ENCODE measurements at places on chromosomes 12 and 14. TPM values are rescaled to one million over a fixed set of nuclear protein-coding genes. Genes with fewer than 3 reads are reported as not detected.
A peak's percentile ranks its signal among the peaks of the same experiment; 100 is the strongest.

The MEG3 gene
- not detected for total RNA-seq

The CARMIL3 gene
- 3.4 TPM for total RNA-seq

The MYH6 gene
- 0.59 TPM for total RNA-seq

The MMP17 gene
- 0.39 TPM for total RNA-seq

DNA sequence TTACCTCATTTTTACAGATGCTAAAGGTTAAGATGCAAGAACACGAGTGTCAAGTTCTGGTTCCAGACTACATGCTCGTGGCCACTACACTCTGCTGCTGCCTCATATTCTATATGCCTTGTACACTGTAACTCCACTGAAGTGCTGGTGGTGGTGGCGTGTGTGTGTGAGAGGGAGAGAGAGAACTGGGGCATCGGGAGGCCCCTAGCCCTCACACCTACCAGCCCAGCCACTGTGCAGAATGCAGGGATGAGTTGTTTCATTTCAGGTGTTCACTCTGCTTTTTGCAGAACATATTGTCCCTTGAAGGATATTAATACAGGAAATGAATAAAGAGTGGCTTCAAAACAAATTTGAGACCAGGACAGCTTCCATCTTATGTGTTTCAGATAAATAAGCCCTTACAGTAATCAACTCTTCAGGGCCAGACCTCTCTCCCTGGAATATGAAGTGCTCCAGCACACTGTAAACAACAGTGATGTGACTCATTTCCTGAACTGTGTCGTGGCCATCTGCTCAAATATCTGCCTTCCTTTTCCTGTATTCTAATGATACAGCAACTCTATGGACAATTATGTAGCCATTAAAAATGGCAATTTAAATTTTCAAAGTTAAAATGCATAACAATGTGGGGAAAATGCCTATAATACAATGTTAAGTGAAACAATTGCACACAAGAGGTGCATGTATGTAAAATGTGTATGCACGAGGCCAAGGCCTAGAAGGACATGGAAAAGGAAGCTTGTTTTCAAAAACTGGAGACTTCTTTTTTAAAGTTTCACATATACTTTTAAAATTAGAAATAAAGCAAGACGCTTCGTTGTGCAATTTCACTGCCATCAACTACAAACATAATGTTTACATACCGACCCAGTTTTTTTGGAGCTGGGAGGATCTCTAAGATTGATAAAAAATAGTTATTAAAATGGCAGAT is 215.4 kb downstream of the PELI2 start:
- H3K4me1 ChIP-seq, result peaks cover 29% of the 10 kb centered on the region
- no peak overlapping the region for H3K4me3 ChIP-seq

DNA sequence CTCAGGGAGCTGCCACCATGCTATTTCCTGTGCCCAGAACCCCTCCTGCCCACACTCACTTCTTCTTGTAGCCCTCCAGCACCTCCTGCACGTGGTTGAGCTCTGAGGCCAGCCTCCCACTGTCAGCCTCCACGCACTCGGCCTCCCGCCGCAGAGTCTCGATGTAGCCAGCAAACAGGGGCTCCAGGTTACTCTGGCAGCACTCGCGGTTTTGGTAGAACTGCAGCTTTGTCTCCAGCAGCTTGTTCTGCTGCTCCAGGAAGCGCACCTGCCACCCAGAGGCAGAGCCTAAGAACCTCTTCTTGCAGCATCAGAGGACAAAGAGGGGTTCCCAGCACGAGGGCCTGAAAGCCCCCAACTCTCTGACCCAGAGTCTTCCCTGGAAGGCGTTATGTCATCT is 2.1 kb downstream of the KRT83 start:
- H3K27me3 ChIP-seq, result peaks cover 19% of the 10 kb centered on the region
- H3K4me3 ChIP-seq, result no peak overlapping the region
- H3K36me3 ChIP-seq, result no peaks in the 10 kb centered on the region
- no peak overlapping the region for H3K27ac ChIP-seq

- H3K27ac ChIP-seq, result no peak overlapping the region
- no peak for DNase-seq
- no peak overlapping the region for H3K4me3 ChIP-seq
- H3K4me1 ChIP-seq, result no peaks in the 10 kb centered on the region
- H3K36me3 ChIP-seq, result no peaks in the 10 kb centered on the region
These were observed 52.2 kb downstream of the PDE3A start for GRCh38 chr12:20420557-20420956.

GRCh38 chr14:73728717-73729330 is 14.6 kb upstream of the PNMA1 start:
- H3K4me1 ChIP-seq, result peaks cover 30% of the 10 kb centered on the region
- peak overlapping the region; percentile 78 for H3K27ac ChIP-seq
- no peak overlapping the region for H3K4me3 ChIP-seq
- peaks cover 39% of the 10 kb centered on the region for H3K36me3 ChIP-seq

- no peaks in the 10 kb centered on the region for H3K4me1 ChIP-seq
- H3K4me3 ChIP-seq, result no peak overlapping the region
- no peaks in the 10 kb centered on the region for H3K36me3 ChIP-seq
- H3K27ac ChIP-seq, result no peak overlapping the region
- DNase-seq, result no peak
These were observed 150.3 kb upstream of the AVPR1A start for GRCh38 chr12:63301311-63301710.

DNA sequence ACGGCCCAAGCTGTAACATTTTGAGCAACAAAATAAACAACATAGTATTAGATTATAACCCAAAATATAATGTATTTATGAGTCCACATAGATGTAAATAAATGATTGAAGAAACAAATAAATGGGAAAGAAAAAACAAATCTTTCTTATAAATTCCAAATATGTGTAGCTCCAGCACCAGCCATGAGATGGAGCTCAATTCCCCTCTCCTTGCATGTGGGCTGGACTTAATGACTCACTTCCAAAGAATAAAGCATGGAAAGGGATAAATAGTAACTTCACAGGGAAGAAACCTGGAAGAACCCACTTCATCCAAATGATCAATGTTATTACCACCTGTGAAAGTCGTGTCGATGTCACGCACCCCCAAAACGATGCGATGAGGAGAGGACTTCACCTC is 158.8 kb downstream of the RPAP3 start:
- no peaks in the 10 kb centered on the region for H3K36me3 ChIP-seq
- DNase-seq, result no peak
- H3K27me3 ChIP-seq, result no peaks in the 10 kb centered on the region
- peaks cover 4% of the 10 kb centered on the region for H3K4me1 ChIP-seq
- no peak overlapping the region for H3K4me3 ChIP-seq

Measured in activated T-helper 1 cell treated with anti-CD3 and anti-CD28 coated beads, Interleukin-12 subunit alpha, Interleukin-12 subunit beta, Interleukin-2, Interleukin-4 antibody, amounts not matched to agents 30 ng/mL and 10 ng/mL and 1 ng/mL, durations not matched to agents 14 hours and 24 hours and 36 hours (primary cell).